Renal cortical epithelial cell (primary cell): ENCODE measurements at places on chromosomes 11 and 22. TPM values are rescaled to one million over a fixed set of nuclear protein-coding genes. Genes with fewer than 3 reads are reported as not detected.

DNA sequence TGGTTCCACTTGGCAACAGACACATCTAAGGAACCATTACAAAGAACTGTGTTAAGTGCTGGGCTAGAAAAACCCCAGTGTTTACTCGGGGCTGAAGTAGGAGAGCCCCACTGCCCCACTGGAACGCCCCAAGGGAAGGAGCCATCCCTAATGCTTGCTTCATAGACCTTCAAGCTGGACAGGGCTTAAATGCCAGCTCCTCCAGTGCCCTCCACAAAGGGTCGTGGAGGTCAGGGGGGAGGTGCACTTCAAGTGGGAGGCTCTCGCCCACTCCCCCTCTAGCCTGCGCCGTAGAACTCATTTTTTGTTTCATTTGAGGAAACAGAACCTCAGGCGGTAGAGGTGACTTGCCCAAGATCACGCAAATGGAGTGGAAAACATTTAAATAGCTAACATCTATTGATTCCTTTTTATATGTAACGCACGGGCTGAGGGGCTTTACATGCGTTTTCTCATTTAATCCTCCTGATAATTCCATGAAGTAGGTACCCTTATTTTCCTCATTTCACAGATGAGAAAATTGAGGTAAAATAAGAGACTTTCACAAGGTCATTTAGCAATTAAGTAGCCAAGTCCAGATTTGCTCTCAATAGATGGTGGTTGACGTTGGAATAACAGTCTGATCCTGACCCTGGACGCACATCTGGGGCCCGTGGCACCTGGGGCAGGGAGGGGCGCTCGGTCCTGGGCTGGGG is 545 bp upstream of the ZDHHC13 start:
- DNase-seq = no peak

- no peak for DNase-seq
These were observed 186.5 kb downstream of the SBF2 start for GRCh38 chr11:10107497-10107896.

GRCh38 chr22:37171662-37172061 is 16.4 kb downstream of the C1QTNF6 start:
- DNase-seq = no peak

GRCh38 chr11:34226210-34226609 is 120.8 kb downstream of the NAT10 start:
- DNase-seq = no peak

DNA sequence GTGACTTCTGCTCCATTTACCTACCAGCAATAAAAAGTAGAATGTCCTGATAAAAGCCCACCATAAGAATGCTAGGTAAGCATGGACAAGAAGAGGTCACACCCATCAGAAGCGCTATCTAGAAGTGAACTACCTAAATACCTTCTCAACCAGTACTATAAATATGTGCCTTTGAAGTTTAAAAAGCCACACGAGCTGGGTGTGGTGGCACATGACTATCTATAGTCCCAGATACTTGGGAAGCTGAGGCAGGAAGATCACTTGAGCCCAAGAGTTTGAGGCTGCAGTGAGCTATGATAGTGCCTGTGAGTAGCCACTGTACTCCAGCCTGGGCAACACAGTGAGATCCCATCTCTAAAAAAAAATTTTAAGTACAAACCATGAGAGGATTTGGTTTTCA is 66.7 kb downstream of the PACSIN2 start:
- no peak for DNase-seq

- DNase-seq = no peak
These were observed 12.4 kb downstream of the C11orf24 start for GRCh38 chr11:68259122-68259959.

The FGF3 gene
- not detected in 2 replicates for total RNA-seq

The RIC3 gene
- total RNA-seq = 2.4 and 6.1 TPM in 2 replicates

The EI24 gene
- 141 and 155 TPM in 2 replicates for total RNA-seq

The CST6 gene
- total RNA-seq = 2.3 and 140 TPM in 2 replicates

The CREB3L1 gene
- 2.1 and 6.7 TPM in 2 replicates for total RNA-seq

The TTC28 gene
- 6.3 and 28.3 TPM in 2 replicates for total RNA-seq
